ENCODE measurements at places on chromosomes 12 and 14.
A peak's percentile ranks its signal among the peaks of the same experiment; 100 is the strongest.

- no peak for DNase-seq
Observed at GRCh38 chr12:193261-193660, 20.7 kb downstream of the SLC6A12 start.

GRCh38 chr14:36069535-36069900 lies 107.0 kb downstream of the PTCSC3 start:
- peak; percentile 66 for DNase-seq

GRCh38 chr14:21233457-21234076 lies 35.7 kb downstream of the HNRNPC start:
- no peak for DNase-seq

- DNase-seq = no peak
Observed at GRCh38 chr12:114938487-114939210, 254.7 kb upstream of the TBX3 start.

- no peak for DNase-seq
Observed at GRCh38 chr14:85575617-85575898, 45.6 kb downstream of the FLRT2 start.

- DNase-seq = no peak
Observed at GRCh38 chr12:124953689-124954405, 35.1 kb downstream of the DHX37 start.

GRCh38 chr14:73777420-73777819 lies 63.2 kb upstream of the PNMA1 start:
- DNase-seq = no peak

DNA sequence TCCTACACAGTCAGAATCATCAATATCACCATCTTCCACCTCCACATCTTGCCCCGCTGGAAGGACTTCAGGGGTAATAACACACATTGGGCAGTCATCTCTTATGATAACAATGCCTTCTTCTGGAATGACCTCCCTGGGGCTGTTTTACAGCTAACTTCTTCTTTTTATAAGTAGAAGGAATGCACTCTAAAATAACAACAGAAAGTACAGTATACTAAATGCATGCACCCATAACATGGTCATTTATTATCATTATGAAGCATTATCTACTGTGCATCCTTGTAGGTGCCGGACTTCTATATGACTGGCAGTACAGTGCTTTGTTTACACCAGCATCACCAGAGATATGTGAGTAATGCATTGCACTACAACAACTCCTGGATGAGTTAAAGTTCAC lies 19.0 kb upstream of the NUAK1 start:
- no peak for DNase-seq

GRCh38 chr12:124314766-124315165 lies 19.9 kb downstream of the RFLNA start:
- DNase-seq = no peak

DNA sequence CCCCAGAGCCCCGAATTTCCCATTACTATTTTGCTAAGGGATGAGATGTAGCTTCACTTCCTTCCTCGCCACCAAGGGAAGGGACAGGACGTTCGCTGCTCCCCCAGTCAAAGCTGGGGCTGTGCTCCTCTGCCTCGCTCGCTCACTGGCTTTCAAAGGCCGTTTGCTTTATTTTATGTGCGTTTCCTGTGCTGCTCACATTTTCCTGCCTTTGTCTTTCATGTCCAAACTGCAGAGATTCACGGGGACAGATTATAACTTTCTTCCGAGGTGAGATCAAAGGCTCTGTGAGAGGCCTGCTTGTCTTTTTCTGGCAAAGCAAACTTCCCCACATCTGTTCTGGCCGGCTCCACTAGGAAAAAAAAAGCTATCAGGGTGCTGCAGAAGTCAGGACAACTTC lies 76.0 kb upstream of the FZD10 start:
- DNase-seq = no peak

GRCh38 chr14:81625343-81625742 lies 91.7 kb upstream of the SEL1L start:
- peak; percentile 50 for DNase-seq

DNA sequence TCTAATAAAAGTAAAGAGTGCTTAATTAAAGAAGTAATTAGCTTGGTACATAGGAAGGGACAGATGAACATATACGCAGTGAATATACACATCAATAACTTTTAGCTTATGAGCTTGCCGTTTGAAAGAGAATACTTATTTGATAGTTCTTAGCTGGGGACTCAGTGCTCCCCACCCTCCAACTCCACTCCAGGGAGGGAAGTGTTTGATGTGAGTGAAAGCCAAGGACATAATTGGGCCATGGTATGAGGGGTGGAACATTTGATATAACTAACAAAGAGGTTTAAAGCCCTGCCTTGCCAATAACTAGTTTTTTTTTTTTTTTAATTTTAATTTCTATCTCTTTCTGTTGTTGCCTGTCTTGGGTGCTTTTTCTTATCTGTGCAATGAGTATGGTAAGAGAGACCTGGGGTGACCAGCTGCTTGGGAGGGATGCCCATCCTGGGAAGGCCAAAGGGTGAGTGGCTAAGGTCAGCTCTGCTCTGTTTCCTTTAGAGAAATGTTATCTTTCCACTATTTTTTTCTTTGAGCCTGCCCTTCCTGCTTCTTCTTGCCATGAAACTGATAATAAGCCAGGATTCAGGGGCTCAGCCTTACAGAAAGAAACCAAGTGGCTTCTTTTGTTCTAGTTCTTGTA lies 132.8 kb upstream of the CPSF6 start:
- DNase-seq = no peak

- no peak for DNase-seq
Observed at GRCh38 chr14:23916004-23916403, 37.6 kb upstream of the DHRS4 start.

- no peak for DNase-seq
Observed at GRCh38 chr12:121538699-121539061, 42.1 kb downstream of the KDM2B start.

- DNase-seq = no peak
Observed at GRCh38 chr12:42735861-42736361, 146.4 kb upstream of the PRICKLE1 start.

- peak; percentile 38 for DNase-seq
Observed at GRCh38 chr14:90695997-90696660, 120.1 kb downstream of the TTC7B start.

DNA sequence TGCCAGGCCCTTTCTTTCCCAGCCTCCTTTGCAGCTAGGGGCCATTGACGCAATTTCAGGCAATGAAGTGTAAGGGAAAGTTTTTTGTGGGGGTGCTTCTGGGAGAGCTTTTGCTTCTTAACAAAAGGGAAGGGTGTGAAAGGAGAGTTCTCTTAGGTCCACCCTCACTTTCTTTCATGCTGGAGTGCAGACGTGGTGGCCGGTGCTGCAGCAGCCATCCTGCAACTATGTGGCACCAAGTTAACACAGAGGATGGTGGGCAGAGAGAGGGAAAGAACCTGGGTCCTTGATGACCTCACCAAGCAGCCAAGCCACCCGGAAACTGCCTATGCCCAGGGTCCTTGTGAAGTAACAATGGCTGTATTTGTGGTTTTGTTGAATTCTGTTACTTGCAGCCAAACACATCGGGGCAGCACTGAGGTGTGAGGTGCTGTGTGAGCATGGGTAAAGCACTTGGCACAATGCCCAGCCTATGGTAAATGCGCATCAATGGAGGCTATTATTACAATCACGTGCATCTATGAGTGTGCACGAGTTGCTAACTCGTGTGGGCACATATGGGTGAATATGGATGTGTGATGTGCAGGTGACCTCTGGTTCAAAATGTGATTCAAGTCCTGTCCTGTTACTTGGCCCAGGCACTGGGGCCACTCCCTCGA lies 122.6 kb downstream of the CALM1 start:
- peak; percentile 18 for DNase-seq

DNA sequence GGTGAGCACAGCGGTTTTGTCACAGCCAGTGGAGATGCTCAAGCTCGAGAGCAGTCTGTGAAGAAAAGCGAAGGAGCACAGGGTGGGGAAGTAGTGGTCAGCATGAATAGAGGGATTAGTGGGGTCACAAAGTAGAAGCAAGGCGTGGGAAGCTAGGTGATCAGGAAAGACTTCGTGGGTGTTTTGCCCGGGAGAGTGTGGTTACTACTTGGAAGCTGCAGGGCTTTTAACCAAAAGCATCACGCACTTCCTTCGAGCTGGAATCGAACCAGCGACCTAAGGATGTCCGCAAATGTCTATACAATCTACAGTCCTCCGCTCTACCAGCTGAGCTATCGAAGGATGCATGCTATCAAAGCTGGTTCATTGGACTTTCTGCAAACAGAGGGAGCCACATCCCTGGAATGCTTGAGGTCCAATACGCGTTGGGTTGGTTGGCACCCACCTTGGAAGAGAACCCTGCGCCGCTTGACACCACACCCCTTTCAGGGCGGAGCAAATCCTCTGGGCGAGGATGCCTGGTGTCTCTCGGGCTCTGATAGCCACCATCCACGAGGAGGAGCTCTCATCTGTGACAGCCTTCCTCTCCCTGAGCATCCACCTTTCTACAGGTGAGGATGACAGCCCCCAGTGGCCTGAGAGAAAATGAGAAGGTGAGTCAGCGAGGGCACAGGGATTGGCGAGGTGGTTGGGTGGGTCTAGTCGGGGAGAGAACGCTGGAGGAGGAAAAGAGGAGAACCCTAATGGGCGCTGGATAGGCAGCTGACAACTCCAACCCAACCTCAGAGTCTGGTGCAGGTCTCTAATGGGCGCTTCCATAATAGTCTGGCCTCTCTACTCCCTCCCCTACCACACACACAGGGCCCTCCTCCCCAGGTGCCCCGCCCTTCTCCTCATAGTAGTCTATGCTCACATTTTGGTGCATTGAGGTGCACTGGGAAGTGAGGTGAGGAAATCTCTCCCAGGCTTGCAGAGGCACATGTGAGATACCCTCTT lies 16.0 kb upstream of the OR6S1 start:
- no peak for DNase-seq

DNA sequence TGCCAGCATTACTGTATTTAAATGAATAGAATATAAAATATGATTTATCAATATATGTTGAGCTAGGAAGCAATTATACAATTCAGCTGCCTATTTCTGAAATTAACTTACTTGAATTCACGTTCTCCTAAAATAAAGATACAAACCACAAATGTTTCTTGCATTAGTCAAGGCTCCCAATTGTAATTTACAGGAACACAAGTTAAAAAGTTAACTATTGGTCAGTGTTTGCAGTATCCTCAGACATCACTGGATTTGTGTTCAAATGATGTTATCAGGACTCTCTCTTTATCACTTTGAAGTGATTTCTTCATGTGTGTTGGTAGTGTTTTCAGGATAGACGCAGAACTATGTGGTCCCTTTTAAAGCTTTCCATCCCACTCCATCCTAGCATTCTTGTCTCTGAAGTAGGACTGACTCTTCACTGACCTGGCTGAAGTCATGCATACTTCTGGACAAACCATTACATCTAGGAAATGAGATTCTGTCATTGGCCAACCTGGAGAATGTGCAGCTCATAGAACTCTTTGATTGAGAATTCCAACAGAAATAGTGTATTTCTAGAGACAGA lies 156.1 kb downstream of the KICS2 start:
- no peak for DNase-seq

- DNase-seq = no peak
Observed at GRCh38 chr12:94994312-94994711, 9.2 kb downstream of the NDUFA12 start.

- DNase-seq = no peak
Observed at GRCh38 chr12:128353301-128353700, 86.3 kb downstream of the TMEM132C start.

DNA sequence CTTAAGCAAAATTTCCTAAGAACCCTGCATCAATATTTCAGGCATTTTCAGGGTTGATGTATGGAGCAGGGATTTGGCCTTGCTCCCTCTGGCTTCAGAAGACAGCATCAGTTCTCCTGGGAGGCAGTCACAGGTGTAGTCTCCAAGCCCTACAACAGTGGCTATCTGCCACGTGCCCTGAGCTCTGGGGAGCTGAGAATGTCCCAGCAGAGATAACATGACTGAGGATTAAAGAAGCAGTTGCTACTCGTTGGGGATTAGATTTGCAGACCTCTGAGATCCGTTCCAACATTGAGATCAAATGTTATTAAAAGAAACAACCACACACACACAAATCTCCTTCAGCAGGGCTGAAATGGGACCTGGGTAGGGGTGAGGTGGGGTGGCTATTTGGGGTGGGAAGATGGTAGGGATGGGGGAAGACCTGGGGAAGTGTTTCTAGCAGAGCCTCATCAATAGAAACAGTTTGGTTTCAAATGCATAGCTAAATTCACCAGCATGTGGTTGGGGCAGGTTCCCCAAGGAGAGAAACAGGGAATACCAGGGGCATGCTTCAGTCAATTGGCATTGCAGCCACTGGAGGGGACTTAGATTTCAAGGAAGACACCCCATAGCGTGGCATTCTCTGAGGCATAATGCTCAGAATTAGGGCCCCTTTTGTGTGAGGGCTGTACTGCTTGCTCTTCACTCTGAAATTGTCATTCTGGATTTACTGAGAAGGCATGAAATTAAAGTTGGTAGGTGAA lies 15.2 kb upstream of the FAM234B start:
- no peak for DNase-seq

DNA sequence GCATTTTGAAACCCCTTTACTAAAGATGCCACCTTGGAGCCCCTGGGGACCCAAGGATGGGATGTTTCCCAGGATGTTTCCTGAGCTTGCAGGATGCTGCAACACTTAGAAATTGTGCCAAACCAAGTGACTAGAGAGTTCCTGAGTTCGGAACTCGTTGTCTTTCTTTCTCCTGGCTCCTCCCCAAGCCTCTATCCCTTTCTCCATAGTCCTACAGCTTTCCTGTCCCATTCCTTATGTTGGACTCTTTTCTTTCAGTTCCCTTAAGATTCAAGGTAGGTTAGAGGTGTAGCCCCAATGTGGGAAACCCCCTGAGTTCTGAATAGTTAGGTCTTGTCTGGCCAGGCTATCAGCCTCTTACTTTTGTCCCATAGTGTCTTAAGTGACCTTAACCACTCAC lies 1.4 kb upstream of the KIF5A start:
- DNase-seq = no peak

GRCh38 chr12:8483079-8483478 lies 27.3 kb downstream of the CLEC6A start:
- DNase-seq = no peak

- DNase-seq = no peak
Observed at GRCh38 chr12:65238609-65239008, 39.9 kb upstream of the MSRB3 start.

DNA sequence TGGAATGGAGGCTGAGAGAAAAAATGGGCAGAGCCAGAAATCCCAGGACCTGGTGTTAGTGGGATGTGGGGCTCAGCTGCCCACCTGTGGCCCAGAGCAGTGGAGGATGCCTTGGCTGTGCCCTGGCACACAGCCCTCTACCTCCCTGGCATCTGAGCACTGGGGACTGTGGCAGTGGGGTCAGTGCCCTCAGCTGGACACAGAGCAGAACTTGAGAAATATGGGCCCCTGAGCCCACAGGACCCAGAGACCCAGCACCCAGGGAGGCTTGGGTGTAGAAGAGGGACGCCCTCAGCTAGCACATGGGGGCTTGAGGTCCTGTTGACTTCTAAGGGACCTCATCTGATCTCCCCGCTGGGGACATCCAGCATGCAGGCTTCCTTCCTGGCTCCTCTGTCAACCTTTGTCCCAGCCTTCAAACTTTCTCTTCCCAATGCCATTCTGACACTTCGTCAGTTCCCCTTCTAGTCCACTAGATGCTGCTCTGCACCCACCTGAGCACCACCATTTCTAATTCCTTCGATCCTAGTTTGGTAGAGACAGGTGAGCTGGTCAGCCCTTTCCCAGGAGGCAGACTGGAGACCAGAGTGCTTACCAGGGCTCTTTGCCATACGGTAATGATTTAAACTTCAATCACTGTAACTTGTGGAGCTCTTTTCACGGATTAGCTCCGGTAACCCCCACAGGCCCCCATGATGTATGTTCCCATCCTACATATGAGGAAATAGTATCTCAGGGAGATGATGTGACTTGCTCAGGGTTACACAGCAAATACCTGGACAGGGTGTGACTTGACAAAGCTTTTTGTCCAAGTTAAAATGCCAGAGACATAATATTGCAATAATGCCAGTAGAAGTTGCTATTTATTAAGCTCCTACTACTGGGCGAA lies 143.7 kb downstream of the ASCL4 start:
- peak; percentile 10 for DNase-seq

- DNase-seq = no peak
Observed at GRCh38 chr12:46825591-46826414, at the start of gene SLC38A4. TSS of gene SLC38A4 (minus strand) at chr12:46825997. CDS start at chr12:46793071, 32,926 bp downstream.
